ENCODE measurements at places on chromosomes 16 and 17.

DNA sequence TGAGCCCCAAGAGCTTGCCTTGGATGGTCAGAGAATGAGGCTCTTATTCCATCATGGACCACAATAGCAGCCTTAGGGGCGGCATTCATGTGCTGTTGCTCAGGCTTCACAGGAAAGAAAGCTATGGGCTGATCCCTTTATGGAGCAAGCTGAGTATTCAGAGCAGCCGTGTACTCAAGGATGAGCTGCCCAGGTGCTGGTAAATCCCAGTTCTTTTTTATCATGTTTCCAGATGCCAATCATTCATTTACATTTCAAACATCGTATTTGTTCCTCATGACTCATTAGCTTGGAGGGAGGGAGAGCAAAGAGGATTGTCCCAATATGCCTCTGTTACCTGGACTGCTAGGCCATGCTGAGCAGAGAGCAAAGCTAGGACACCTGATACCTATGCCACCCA lies 475.7 kb downstream of the SHISA9 start:
- DNase-seq: no peak

DNA sequence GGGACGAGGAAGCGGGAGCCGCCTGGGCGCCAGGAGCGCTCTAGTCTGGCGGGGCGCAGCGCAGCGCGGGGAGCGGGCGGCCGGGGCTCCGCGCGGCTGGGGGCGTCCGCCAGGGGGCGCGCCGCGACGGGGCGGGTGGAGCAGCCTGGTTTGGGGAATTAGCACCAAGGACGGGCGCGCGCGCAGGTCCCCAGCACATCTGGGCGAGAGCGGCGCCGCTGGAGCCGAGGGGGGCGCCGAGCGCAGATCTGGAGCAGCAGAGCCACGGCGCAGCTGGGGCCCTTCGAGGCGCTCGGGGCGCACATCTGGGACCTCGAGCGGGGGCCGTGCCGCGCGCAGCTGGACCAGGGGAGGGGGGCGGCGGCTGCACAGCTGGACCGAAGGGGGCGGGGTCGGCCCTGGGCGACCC lies at the start of gene NXPH3:
TSS of gene NXPH3 (plus strand) at position 193 of the 409 bp plus-strand sequence. CDS start 349 bp downstream, outside the sequence.
- DNase-seq: peak; percentile 64

- DNase-seq: no peak
Observed at GRCh38 chr17:81460856-81461460, 51.6 kb downstream of the ACTG1 start.

- DNase-seq: no peak
Observed at GRCh38 chr17:66775271-66775670, 59.6 kb upstream of the CACNG5 start.

DNA sequence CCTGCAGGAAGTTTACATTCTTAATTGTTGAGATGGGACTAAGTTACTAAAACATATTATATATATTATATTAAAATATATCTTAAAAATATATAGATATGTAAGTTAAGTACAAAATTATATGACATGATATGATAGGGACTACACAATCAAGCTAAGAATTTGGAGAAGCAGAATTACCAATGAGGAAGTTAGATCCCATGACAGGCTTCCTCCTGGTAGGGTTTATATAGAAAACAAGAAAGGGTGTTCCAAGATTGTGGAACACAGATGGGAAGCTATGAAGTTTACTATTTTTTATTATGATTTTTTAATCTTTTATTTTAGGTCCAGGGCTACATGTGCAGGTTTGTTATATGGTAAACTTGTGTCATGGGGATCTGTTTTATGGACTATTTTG lies 260.8 kb upstream of the ZFHX3 start:
- DNase-seq: no peak

- DNase-seq: no peak
Observed at GRCh38 chr17:81419886-81420768, 24.9 kb downstream of the BAHCC1 start.

DNA sequence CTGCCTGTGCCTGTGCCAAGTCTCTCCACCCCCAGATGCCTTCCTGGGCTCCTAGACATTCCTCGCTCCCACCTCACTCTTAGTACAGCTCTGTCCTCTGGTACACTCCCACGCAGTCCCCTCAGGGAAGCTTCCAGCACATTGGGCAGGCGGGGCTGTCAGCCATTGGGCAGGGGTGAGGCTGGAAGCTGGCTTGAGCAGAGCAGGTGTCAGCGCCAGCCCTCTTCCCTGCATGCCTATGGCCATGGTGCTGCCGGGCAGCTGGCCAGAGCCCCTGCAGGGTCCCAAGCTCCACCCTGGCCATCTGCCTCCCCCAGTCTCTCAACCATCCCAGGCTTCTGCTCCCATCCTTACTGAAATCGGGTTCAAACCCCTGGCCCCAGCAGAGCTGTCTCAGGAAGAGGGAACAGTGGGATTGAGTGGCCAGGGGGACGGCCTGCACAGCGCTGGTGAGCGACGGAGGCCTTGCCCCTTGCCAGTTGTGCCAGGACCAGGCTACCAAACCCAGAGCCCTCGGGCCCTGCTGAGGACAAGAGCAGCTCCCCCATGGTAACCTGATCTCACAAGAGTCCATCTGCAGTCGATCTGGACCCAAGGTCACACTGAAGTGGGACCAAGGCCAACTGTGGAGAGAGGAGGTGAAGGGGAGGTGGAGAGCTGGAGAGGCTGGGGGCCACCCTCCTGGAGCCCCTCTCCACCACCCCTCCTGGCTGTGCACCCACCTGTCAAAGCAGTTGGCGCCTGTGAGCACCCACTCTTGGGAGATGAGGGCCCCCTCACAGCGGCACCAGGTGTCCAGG lies 2.4 kb upstream of the B9D1 start:
- no peak for DNase-seq

DNA sequence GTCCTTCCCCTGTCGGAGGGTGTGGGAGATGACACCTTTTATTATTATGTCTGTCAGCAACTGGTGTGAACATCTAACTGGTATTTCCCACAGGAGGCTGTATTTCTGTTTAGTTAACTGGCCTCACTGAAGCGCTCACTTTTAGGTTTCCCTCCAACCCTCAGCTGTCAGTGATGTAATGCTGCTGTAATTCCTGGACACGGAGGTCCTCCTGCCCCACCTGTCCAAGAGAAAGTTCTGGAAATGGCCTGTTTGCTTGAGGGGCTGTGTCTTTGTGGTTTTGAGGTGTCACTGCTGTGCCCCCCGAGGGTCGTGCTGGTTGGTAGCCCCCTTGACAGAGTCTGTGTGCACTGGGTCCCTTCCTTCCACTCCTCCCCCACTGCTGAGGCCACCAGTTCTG lies 11.5 kb downstream of the KCNJ12 start:
- DNase-seq: no peak

DNA sequence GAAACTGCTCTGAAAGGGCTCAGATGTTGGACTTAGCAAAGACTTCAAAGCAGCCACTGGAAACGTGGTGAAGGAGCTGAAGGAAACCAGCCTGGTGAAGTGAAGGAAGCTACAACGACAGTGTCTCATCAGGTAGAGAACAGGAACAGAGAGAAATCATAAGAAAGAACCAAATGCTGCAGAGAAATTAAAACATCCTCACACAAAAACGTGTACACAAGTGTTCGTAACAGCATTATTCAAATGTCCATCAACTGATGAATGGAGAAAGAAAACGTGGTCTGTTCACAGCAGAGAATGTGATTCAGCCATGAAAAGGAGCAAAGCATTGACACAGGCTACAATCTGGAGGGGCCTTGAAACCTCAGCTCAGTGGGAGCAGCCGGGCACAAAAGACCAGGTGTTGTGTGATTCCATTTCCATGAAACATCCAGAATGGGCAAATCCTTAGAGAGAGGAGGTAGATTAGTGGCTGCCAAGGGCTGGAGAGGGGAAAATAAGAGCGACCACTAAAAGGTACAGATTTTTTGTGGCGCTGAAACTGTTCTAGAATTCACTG lies 26.9 kb downstream of the IFT140 start:
- no peak for DNase-seq
